Activated B cell treated with CpG ODN at 0.5 μM for 24 hours (primary cell): ENCODE measurements at places on chromosomes 7 and 10.

DNA sequence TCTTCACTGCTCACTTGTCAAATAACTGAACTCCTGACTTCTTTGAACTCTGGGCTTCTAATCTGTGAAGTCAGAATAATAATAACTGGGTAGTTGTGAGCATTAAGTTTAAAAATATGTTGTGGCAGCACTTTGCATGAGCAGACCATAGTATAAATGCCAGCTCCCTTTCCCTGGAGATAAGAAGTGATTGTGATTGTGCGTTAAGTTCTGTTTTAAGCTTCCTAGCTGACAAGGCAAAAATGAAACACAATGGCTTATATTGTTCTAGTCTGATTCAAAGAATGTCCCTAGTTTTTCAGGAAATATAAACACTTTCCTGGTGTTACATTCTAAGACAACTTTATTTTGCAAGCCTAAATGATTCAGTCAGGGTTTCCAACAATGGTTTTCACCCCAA, 61.8 kb downstream of the PTPRE start:
- DNase-seq: no peak

DNA sequence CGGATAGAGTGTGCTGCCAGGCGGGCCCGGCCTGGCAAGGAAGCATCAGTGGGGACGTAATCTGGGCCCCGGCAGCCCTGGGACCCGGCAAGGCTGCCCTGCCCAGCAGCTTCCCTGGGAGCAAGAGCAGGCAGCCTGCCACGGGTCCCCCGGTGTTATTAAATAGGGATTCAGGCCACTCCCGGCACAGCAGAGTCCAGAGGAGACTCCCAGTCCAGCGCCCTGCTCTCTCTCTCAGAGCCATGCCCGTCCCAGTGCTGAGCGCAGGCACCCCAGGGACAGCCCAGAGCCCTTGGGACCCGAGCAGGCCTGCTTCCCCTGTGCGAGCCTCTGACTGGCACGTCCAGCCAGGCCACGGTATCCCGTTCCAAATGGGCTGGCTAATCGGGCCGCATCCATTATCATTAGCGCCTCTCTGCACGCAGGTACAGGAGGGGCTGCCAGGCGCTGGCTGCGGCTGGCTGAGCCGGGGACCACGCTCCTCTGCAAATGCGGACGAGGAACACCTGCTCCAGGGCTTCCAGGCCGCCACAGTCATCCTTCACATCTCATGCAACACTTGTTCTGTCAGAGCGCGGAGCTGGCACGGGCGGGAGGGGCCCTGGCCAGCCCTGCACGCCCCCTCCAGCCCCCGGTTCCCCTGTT, 344.2 kb upstream of the MKI67 start:
- no peak for DNase-seq

DNA sequence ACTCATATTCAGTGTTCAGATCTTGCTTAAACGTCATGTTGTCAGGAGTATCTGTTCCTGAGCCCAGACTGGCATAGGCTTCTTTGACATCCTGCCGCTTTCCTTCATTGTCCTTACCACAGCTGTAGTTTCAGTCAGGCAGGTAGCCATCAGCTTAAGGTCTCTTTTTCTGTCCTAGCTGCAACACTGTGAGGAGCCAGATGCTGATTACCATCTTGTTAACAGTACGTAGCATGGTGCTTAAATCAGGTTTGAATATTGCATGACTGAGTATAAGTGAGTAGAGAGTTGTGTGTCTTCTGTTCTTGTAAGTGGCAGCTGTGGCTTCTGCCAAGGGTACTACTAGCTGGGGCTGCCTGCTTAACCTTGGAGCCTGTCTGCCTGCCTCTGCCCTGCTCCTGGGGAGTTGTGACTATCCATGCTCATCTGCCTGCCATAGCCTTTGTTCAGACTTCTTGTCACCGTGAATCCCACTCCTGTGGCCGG, 92.6 kb downstream of the MAPK8 start:
- DNase-seq: no peak

- DNase-seq: no peak
These were observed 63.0 kb upstream of the DRGX start for GRCh38 chr10:49458869-49459268.

DNA sequence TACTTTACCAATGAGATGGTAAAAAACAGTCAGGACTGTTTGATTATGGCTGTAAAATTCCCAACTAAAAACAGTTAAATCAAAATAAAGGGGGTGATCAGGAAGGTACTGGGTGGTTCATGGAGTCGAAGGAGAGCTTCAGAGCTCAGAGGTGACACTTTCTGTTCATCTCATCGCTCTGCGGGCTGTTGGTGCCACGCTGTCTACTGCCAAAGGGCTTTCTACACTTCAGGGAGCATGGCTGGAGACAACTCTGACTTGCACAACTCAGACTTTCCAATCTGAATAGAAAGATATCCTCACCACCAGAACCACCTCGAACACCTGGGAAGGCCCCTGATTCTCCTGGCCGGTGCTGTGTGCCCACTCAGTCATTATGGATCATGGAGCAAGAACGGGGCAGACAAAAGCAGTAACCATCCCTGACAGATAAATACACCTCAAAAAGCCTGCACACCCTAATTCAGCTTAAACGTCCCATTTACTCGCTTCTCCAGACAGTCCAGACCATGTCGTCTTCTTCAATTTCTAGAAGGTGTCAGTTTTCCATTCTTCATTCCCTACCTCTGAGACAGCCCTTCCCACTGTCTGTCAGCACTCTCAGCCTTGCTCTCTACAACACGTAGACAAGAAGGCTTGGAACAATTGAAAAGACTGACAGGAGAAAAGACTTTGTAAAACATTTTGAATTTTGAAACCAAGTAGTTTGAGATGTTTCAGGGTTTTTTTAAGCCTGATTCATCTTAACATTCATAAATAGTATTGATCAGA, 348.7 kb upstream of the NFE2L3 start:
- DNase-seq: no peak

GRCh38 chr7:73520673-73521635, 1.1 kb downstream of the BAZ1B start:
- no peak for DNase-seq

- DNase-seq: no peak
These were observed 144.2 kb downstream of the CXCL12 start for GRCh38 chr10:44240584-44241205.

- no peak for DNase-seq
These were observed 22.6 kb upstream of the DIP2C start for GRCh38 chr10:712089-712488.

GRCh38 chr7:158361326-158361946, 226.2 kb downstream of the PTPRN2 start:
- no peak for DNase-seq

GRCh38 chr7:4960363-4960762, 1.4 kb upstream of the MMD2 start:
- DNase-seq: no peak

GRCh38 chr10:82680608-82681007, 805.6 kb downstream of the NRG3 start:
- DNase-seq: no peak

- DNase-seq: no peak
These were observed 102.9 kb downstream of the PFKFB3 start for GRCh38 chr10:6305401-6306321.

GRCh38 chr10:106942035-106942662, 222.4 kb downstream of the SORCS1 start:
- no peak for DNase-seq

GRCh38 chr7:81492910-81493309, 276.9 kb downstream of the HGF start:
- no peak for DNase-seq

- DNase-seq: no peak
These were observed 271.0 kb downstream of the POU6F2 start for GRCh38 chr7:39248692-39249090.

DNA sequence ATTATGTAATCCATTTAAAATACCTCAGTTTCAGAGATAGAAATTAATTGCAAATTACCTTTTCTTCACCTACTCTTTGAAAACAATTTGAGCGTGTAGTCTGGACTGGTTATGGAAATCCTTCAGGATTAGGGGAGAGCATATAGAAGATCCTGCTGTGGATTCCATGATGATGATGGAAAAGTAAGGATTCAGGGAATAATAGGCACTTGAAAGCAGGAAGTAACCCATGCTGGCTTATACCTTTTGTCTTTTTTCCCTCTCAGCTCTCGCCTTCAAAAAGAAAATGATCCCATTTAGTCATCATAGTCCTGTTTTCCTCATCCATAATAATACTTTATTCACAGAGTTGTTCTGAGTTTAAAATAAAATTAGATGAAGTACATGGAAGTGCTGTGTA, 4.4 kb downstream of the HBP1 start:
- no peak for DNase-seq
